ENCODE measurements at places on chromosomes 7 and 10.

GRCh38 chr7:98165827-98166667 is 45.2 kb upstream of the BHLHA15 start:
- DNase-seq, result no peak

DNA sequence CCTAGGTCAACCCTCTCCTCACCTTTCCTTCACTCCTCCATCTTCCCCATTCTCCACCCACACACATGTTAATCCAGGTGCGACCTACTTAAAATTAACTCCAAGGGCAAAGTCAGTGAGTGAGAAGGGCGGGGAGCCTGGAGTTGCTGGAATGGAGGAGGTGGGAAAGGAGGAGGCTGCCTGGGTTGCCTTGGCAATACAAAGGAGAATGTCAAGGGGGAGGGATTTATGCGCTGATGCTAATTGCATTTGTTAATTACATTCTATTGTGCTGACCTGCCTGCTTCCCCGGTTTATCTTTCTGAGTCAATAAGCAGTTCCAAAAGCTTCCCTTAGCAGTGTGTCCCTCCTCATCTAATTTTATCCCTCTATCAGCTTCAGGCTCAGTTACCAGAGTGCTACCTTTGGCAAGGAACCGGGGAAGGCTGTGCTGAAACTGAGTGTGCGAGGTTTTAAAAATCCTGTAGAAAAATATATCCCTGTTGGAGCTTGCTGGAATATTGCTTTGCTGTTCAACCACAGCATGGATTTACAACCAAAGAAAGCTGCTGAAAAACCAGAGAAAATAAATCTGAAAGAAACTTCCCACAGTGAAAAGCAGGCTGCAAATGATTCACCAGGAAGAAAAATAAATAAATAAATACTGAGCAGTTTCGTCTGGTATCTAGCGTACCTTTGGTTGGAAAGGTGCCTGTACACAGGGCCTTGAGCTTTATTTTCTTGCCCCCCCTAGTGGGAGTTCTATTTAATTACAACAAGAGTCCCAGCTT is 113.2 kb upstream of the DGKB start:
- DNase-seq, result no peak

DNA sequence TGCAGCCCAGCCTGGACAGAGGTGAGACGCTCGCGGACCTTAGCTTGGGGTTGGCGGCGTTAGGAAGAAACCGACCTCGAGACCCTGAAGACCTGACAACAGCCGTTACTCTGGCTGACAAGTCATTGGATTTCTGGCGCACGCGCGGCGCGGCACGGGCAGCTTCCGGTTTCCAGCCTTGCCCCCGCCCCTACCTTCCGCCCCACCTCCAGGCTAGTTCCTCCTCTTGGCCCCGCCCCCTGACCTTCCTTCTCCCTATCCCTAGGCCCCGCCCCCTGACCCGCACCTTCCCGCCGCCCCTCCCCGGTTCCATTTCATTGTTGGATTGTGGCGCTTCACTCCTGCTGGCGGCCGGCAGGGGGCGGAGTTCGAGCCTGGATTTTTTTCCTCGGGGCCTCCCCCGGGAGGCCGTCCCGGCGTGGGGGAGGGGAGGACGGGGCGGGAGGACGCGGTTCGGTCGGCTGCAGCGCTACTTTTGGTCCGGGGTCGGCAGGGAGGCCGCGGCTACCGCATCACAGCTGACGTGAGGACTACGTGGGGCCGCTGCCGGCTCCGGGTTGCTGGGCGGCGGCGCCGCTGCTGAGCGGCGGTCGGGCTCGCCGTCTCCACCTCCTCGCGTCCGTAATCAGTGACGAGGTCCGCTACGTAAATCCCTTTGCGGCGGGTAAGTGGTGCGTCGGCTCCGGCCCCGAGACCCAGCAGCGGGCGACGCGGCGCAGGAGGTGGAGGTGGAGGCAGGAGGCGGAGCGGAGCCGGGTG is at the start of gene CREM:
CREM (plus strand) TSS at position 317 of the 759 bp plus-strand sequence. CDS start 10,990 bp downstream, outside the sequence.
- DNase-seq, result peak; percentile 100

- DNase-seq, result no peak
Observed at GRCh38 chr7:104933521-104933988, 80.5 kb upstream of the KMT2E start.

DNA sequence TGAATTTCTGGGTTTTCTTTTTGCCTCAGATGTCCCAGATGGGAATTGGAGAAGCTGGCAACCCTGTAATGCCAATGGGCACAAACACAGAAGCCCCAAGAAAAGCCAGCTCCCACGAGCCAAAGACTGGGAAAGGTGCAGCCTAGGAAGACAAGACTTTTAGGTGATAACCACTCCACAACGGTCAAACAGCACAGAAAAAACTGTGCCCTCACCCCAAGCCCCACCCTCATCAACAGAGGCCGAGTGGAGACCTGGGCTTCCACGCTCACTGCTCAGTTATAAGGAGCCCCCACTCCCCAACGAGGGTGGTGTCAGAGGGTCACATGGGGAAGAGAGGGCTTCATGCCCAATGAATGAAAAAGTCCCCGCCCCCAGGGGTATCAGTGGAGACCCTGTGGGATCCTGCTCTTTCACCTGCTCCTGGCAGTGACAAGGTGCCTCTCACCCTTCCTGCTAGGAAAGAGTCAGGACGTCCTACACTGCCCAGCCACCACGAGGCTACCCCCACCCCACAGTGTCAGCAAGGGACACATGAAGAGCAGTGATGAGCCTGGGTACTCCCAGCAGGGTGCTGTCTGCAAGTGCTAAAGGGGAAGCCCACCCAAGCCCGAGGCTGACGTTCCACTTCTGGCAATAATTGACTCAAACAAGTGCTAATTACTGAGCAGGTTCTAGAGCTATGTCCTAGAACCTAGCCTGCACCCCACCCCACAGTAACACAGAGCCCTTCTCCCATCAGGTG is 8.3 kb downstream of the TMEM273 start:
- peak; percentile 34 for DNase-seq

- no peak for DNase-seq
Observed at GRCh38 chr7:116511552-116512519, 12.3 kb downstream of the CAV2 start.

- no peak for DNase-seq
Observed at GRCh38 chr7:103989200-103989784, at the start of gene RELN. TSS of gene RELN (minus strand) at chr7:103989658. CDS start at chr7:103989356, 302 bp downstream.

DNA sequence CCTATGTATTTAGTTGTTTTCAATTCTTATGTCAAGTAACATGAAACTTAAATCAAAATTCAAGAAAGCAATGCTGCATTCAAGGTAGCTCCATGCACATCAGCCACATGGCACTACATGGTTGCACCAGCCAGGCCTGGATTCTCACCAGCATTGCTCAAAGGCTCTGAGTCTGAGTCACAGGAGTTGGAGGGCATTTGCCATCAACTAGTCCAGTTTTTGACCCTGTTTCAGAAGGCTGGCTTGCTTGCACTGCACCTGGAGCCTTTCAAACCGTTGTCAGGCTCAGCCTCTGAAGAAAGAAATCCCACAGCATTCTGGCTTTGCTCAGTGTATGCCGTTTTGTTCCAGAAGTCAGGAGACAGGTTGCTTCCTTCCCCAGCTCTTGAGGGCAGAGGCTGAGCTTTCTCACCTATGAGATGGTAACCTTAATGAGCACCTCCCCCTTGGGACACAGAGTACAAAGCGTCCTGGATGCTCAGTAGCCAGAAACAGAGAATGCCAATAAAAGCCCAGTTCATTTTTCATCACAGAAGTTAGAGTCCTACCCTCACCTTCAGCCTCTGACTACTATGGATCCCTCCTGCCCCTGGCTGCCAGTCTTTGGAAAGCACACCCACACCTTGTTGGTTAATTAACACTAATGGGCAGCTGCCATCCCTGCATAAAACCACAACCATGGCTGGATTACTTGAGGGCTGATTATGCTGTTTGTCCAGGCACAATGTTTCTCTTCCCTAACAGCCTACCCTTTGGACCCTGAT is 288.4 kb upstream of the LRRTM3 start:
- DNase-seq, result peak; percentile 17

GRCh38 chr7:84085998-84086397 is 108.6 kb downstream of the SEMA3A start:
- no peak for DNase-seq

DNA sequence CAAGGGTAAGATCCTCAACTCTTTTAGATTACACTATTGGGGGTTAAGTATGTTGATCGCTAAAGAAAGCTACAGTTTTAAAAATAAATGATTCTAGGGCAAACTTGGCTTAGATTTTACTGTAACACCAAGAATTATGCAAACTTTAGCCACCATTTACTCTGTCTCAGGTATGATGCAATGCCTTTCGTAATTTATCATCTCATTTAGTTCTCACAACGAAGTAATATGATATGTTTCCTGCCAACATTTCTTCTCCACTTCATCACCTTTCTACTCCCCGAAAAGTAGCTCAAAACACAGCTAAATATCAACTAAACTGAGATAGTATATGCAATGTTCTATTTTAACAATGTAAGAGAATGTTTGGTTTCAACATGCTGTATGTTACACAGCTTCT is 21.1 kb downstream of the FAM133B start:
- no peak for DNase-seq

DNA sequence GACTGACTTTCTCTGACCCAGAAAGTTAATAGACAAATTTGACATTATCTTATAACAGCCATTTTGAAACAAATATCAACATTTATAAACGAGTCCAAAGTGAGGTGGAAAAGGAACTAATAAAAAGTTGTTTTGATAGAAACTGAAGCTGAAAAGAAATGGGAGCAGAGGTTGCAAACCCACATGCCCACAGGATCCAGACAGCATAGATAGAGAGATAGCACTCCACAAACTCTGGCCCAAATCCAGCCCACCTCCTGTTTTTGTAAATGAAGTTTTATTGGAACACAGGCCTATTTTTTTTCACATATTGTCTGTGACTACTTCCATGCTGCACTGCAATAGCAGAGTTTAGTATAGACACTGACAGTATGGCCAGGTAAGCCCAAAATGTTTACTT is 171.9 kb downstream of the PRKG1 start:
- DNase-seq, result no peak

GRCh38 chr10:111739125-111739873 is 444.3 kb downstream of the GPAM start:
- no peak for DNase-seq

- no peak for DNase-seq
Observed at GRCh38 chr7:32385316-32385956, 104.7 kb downstream of the LSM5 start.

- DNase-seq, result peak; percentile 79
Observed at GRCh38 chr7:75772081-75773077, at the start of gene CCL26. TSS of gene CCL26 (minus strand) at chr7:75772211. CDS start at chr7:75772176, 35 bp downstream.

DNA sequence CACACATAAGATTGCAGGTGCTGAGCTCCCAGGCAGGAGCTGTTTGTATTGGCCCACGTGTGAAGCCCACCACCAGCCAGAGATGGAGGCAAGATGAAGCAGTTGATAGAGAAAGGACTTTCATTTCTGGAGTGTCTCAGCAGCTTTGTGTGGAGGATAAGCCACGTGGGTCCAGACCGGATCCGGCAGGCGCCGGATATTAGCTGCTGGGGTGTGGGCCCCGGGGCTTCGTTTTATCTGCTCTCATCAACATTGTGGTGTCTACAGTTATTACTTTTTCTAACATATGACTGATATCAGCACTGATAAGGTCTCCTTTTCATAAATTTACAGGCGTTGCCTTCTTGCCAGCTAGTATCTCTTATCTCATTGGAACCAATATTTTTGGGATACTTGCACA is 25.5 kb downstream of the SLC18A2 start:
- DNase-seq, result no peak

- no peak for DNase-seq
Observed at GRCh38 chr10:64476506-64476905, 955.3 kb downstream of the REEP3 start.

DNA sequence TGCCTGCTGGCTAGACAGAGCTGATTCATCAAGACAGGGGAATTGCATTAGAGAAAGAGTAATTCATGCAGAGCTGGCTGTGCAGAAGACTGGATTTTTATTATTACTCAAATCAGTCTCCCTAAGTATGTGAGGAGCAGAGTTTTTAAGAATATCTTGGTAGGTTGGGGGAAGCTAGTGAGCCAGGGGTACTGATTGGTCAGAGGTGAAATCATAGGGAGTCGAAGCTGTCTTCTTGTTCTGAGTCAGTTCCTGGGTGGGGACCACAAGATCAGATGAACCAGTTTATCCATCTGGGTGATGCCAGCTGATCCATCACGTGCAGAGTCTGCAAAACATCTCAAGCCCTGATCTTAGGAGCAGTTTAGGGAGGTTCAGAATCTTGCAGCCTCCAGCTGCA is 39.8 kb downstream of the FOXI2 start:
- no peak for DNase-seq

GRCh38 chr7:31875424-31875823 is 188.4 kb downstream of the PPP1R17 start:
- no peak for DNase-seq

DNA sequence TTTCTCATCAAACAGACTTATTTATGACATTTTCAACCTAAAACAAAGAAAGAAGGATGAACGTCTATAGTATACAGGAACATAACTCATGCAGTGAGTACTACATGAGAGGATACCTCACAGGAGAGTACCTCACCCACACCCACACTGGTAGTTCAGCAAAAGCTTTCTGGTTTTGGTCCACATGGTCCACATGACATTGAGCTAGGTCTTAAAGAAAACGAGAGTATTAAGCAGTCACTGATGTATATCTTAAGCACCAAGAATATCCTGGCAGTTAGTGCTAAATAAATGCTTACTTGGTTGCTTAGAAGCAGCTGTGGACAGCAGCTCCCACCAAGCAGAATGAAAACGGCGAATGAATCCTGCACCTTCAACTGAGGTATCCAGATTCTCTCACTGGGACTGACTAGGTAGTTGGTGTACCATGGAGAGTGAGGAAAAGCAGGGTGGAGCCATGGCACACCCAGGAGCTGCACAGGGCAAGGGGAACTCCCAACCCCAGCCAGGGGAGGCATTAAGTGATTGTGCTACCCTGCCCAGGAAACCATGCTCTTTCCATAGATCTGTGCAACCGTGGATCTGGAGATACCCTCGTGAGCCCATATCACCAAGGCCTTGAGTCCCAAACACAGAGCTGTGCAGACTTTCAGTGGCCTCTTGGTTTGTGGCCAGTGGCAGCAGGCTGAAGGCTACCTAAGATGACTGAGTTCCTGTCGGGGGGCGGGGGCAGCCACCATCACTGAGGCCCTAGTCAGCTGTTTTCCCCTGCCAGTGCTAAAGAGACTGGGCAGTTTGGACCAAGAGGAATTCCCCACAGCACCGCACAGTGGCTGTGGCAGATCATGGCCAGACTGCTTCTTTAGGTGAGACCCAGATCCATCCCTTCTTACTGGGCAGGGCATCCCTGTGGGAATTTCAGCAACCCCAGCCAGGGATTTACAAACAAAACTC is 143.4 kb downstream of the SGMS1 start:
- no peak for DNase-seq

DNA sequence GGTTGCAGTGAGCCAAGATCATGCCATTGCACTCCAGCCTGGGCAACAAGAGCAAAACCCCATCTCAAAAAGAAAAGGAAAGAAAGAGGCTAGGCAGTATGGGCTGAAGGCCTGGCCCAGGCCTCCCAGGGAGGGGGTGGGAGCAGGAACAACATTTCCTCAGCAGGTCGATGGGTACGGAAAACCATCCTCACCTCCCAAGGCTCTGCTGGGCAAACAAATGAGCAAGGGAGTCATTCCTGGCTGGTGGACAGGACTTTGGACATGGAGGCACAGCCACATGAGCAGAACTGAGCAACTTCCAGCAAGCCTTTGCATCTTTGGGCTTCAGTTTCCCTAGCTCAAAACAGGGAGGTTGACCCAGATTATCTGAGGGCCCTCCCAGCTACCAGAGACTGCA is 13.0 kb downstream of the OGDHL start:
- no peak for DNase-seq

GRCh38 chr10:132455986-132456847 is 59.2 kb downstream of the PWWP2B start:
- peak; percentile 70 for DNase-seq

GRCh38 chr7:82019551-82020475 is 250.0 kb upstream of the HGF start:
- no peak for DNase-seq

GRCh38 chr10:49534670-49535381 is 4.1 kb downstream of the ERCC6 start:
- DNase-seq, result no peak

GRCh38 chr10:19169684-19170083 is 121.1 kb downstream of the MALRD1 start:
- DNase-seq, result no peak

Measured in aorta (tissue), 5 donors.